ENCODE measurements at places on chromosomes 2 and 18.

DNA sequence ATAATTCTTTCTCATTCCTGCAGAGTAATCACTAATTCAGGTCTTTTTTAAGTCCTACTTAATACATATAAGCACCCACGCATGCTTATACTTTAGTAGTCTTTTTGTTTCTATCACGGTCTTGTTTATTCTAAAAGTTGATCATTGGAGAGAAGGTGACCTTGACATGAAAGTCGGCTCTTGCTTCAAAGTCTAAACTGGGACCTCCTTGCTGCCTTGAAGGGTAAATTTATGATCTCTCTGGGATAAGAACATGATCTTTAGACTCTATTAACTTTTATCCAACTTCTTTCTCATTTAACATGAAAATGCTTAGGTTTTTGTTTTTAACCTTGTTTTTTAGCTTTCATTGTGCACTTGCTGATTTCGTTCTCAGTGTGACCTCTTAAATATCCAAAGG lies 792.3 kb downstream of the DPP10 start:
- DNase-seq, result no peak

DNA sequence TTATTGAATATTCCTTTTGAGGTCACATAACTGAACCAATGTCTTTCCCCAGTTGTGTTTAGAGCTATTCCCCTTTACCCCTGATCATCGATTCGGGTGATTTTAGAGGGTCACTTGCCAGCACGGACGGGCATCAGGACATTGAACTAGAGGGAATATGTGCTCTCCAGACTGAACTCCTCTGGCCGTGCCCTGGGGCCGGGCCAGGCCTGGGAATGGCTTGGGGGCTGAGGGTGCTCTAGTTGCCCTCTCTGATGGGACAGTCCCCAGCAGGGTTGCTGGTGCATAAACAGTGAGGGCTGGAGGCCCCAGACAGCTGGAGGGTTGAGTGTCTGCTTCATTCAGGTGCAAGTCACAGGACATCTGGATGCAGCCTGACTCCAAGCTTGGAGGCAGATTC lies 90.7 kb downstream of the SMIM21 start:
- DNase-seq, result no peak

GRCh38 chr2:70979180-70979488 lies 704 bp downstream of the ANKRD53 start:
- no peak for DNase-seq

- no peak for DNase-seq
Observed at GRCh38 chr18:67199993-67200617, 316.4 kb downstream of the DSEL start.

- DNase-seq, result no peak
Observed at GRCh38 chr2:223758131-223758840, 79.1 kb downstream of the AP1S3 start.

GRCh38 chr2:99926986-99927385 lies 215.4 kb downstream of the AFF3 start:
- no peak for DNase-seq

- no peak for DNase-seq
Observed at GRCh38 chr18:34809451-34810072, 99.5 kb downstream of the DTNA start.

GRCh38 chr2:237498341-237498740 lies 11.3 kb downstream of the MLPH start:
- no peak for DNase-seq

DNA sequence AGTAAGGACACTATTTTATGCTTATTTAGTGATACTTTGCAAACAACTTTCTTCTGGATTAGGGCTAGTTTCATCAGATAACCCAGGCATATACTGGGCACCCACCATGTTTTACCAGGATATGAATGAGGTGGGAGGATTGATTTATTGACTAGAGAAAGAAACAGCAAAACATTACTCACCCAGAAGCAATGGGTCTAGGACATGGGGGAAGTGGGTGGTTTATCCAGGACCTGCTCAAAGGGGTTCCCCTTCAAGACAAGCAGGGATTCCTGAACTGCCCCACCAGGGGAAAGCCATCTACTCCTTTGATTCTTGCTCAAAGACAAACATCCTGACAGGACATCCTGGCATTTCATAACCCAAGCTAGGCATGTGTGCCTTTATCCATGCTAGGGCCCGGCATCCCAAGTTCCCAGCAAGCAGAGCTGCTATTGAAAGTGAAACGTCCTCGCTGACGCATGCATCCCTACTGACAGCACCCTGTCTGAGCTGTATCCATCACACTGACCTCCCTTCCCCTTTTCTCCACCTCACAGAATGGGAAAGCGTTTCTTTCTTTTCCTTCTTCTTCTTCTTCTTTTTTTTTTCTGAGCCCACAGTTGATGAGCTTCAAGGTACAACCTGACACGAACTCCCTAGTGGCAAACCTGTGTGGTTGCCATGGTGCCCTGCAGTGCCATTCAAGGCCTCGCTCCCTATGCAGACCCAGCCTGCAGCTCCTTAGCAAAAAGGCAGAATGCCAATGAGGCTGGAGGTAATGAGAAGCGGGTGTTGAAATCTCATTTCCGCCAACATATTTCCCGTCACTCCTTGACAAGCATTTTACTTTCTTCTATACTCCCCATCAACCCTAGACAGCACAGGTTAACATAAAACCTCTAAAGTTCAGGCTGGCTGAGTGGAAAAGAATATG lies 70.5 kb downstream of the CLHC1 start:
- peak; percentile 7 for DNase-seq
